CD4-positive, alpha-beta memory T cell (primary cell): ENCODE measurements at places on chromosomes 6 and 20.

DNA sequence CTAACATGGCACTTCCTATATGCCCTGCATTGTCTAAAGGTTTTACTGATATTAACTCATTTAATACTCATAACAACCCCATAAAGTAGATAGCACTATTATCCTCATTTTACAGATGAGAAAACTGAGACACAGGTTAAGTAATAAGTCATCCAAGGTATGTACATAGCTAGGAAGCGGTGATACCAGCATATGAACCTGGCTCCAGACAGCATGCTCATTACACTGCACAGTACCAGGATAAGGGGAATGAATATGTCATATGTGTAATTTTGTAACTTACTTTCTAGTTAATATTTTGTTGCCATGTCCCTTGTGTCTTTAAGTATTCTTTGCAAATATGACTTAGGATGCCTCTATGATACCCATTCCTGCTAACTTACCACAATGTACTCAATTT is 53.2 kb upstream of the PBOV1 start:
- DNase-seq = no peak
- H3K36me3 ChIP-seq = no peaks in the 10 kb centered on the region
- H3K4me3 ChIP-seq = no peak overlapping the region

GRCh38 chr6:6080975-6081374 is 74.2 kb upstream of the NRN1 start:
- no peak for DNase-seq
- no peaks in the 10 kb centered on the region for H3K27me3 ChIP-seq
- no peaks in the 10 kb centered on the region for H3K36me3 ChIP-seq
- no peak overlapping the region for H3K4me3 ChIP-seq
- H3K27ac ChIP-seq = no peak overlapping the region

DNA sequence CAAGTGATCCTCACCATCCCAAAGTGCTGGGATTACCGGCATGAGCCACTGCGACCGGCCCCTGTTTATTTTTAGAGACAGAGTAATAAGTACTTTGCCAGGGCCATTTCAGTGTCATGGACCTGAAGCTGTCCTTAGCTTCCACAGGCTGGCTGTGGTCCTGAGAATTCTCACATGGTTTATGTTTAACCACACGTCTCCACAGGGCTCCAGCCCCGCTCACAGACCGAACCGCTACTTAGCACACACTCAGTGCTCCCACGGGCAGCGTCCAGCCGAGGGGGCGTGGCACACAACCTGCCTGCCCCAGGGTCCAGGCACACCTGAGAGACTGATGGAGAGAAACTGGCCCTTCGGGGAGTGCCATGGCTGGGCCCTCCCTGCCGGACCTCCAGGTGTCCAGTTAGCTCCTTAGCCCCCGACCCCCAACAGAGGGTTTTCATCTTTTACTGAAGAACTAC is 11.7 kb downstream of the ACSS1 start:
- no peak for DNase-seq
- peaks cover 25% of the 10 kb centered on the region for H3K4me1 ChIP-seq
- peaks cover 12% of the 10 kb centered on the region for H3K36me3 ChIP-seq
- no peaks in the 10 kb centered on the region for H3K27me3 ChIP-seq
- no peak overlapping the region for H3K27ac ChIP-seq
- no peak overlapping the region for H3K4me3 ChIP-seq

DNA sequence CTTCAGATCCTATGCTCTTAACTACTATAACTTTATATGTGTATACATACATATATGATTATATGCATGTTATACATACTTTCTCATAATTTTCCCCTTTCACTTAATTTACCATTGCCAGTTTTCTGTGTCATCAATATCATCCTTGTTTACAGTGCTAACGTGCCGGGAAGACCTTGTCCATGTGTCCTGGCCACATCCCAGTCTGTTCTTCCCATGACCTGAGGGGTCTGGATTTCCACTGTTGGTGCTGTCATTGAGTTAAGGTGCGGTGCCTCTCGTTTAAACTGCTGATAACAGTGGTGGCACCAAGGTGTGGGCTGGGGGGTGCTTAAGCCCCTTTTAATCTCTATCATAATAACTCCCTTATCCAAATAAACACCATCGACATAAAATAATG is 8.5 kb upstream of the SDCBP2 start:
- no peaks in the 10 kb centered on the region for H3K4me1 ChIP-seq
- no peaks in the 10 kb centered on the region for H3K27me3 ChIP-seq
- no peak for DNase-seq
- H3K36me3 ChIP-seq = no peaks in the 10 kb centered on the region
- H3K4me3 ChIP-seq = no peak overlapping the region

DNA sequence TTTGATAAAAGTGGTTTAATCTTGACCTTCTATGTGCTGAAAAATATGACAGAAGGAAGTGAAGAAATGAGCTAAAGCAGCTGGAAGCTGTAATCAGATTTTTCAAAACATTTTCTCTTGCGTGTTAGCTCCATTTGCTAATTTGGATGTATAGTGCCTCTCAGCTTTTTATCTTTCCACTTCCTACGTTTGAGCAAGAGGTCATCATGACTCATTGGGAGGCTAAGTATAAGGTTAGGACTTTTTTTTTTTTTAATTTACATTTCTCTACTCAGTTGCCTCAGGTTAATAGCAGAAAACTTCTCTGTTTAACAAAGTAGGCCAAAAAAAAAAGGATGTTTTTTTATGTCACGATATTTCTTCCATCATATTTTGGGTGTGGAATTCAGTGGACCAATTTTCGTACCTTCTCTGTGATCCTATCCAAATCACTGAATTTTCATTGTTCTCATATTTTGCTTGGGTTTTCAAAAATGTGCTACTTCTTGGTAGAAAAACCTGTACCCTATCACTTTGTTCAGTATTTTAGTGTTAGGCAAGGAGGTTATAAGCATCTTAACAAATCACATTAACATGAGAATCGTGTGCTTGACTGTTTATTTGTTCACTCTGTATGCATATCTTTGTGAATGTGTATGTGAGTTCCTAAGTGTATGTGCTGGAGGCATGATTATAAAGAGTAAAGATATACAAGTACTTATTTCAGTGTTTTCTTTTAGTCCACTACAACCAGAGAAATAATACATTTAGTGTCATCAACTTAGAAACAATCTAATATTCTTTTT is 1028.3 kb upstream of the EYS start:
- H3K36me3 ChIP-seq = no peaks in the 10 kb centered on the region
- no peak for DNase-seq
- H3K4me3 ChIP-seq = no peak overlapping the region
- no peaks in the 10 kb centered on the region for H3K27me3 ChIP-seq
